CD8-positive, alpha-beta memory T cell (primary cell): ENCODE measurements at places on chromosomes 2 and 18.

DNA sequence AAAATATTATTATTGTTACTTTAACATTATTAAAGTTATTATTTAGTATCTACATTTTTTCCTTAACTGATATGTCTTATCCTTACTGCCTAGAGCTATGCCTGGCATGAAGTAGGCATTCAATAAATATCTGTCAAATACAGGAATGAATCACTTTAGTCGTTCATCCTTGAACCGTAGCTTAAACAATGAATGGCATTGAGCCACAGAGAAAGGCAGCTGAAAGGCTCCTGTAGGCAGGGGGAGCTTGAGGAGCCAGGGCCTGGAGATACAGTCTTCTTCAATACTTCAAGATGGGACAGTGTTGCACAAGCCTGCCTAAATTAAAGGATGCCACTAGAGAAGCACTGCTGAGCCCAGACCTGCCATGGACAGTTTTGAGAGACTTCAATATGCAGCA lies 22.5 kb downstream of the CYRIA start:
- no peak overlapping the region for H3K27ac ChIP-seq
- H3K4me1 ChIP-seq, result no peaks in the 10 kb centered on the region
- H3K4me3 ChIP-seq, result no peak overlapping the region
- H3K36me3 ChIP-seq, result no peaks in the 10 kb centered on the region
- no peak for DNase-seq

DNA sequence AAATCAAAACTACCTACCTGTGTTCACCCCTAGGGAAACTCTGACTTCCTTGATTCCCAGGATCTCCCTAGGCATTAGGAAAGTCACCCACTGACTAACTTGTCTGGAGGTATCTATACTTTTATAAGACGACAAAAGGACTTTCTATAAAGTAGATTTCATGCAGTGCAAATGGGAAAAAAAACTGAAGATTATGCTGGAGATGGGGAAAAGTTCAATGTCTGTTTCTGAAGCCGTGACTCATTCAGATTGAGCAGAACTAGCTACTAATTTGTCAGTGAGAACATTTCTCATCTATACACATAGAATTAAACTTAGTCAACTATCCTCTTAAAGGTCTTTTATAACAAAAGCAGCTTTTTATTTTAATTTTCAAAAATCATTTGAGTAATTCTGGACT lies 6.0 kb downstream of the SEPTIN10 start:
- no peaks in the 10 kb centered on the region for H3K4me1 ChIP-seq
- H3K36me3 ChIP-seq, result no peaks in the 10 kb centered on the region
- DNase-seq, result no peak
- H3K4me3 ChIP-seq, result no peak overlapping the region

GRCh38 chr18:13399511-13399910 lies 181.0 kb downstream of the LDLRAD4 start:
- no peak overlapping the region for H3K4me3 ChIP-seq
- H3K36me3 ChIP-seq, result no peaks in the 10 kb centered on the region
- H3K27ac ChIP-seq, result no peak overlapping the region
- H3K27me3 ChIP-seq, result no peaks in the 10 kb centered on the region

DNA sequence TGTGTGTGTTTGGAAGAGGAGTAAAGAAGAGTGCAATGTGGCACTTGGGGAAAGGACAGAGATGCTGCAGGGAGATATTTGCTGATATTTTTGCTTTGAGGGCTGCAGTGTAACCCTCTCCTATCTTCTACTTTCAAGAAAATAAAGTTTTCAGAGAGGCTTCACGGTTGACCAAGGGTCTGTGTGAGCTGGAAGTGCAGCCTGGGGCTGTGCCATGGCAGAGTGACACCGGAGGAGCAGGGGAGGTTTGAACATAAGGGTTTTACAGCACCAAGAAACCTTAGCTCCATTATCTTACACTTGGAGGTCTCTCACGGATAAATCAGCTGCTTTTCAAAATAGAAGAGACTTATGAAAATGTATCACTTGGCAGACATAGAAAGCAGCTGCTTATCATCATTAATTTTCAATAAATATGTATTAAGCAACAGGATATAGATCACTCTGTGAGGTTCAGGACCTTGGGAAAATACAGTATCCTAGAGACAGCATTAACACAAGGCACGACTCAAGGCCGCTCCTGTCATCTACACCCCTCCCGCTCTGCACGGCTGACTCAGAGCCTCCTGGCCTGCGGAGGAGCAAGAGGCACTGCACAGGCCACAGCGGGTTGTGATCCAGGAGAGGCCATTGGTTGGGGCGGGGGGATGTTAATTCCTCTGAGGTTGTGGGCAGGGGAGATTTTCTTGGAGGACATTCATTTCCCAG lies 127.8 kb downstream of the COPS8 start:
- no peaks in the 10 kb centered on the region for H3K36me3 ChIP-seq
- H3K4me3 ChIP-seq, result no peak overlapping the region
- no peaks in the 10 kb centered on the region for H3K27me3 ChIP-seq
- no peak overlapping the region for H3K27ac ChIP-seq
- no peaks in the 10 kb centered on the region for H3K4me1 ChIP-seq
- DNase-seq, result no peak

- H3K27me3 ChIP-seq, result no peaks in the 10 kb centered on the region
- no peaks in the 10 kb centered on the region for H3K36me3 ChIP-seq
- DNase-seq, result no peak
- no peak overlapping the region for H3K4me3 ChIP-seq
- no peak overlapping the region for H3K27ac ChIP-seq
Observed at GRCh38 chr2:152115952-152116351, 17.1 kb upstream of the CACNB4 start.

DNA sequence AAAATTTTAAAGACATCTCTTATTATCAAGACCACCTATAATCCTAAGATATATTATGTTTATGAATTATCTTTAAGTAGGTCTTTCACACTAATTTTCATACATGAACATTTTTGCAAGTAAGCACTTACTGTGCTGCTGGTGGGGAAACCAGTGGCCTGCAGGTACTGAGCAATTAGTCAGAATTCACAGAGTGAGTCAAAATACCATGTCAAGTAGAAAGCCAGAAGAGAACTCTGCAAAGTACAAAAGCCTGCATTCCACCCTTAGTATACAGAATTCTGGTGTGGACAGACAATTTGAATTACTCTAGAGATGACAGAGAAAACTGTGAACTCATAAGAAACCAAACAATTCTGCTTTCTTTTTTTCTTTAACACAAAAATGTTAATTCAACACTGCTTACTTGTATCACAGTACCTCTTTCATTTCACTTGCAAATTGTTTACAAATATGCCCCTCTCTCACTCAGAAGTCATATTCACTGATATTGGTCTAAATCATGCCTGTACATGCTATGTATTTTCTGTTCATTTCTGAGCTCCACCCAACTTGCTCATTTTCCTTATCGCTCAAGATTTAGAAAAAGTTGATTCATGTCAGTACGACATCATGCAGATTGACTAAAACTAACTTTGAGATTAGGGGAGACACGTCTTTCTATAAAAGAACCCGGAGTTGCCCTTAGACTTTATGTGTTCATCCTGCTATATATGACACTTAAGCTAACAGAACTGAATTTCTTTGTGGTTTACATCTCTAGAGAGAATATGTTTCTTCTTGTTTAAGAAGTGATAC lies 182.9 kb downstream of the IKZF2 start:
- no peak for DNase-seq
- no peaks in the 10 kb centered on the region for H3K27me3 ChIP-seq
- no peaks in the 10 kb centered on the region for H3K36me3 ChIP-seq
- no peaks in the 10 kb centered on the region for H3K4me1 ChIP-seq

GRCh38 chr2:43224131-43224570 lies 2.3 kb downstream of the ZFP36L2 start:
- H3K36me3 ChIP-seq, result peaks cover 46% of the 10 kb centered on the region
- H3K4me1 ChIP-seq, result peaks cover 27% of the 10 kb centered on the region
- peak overlapping the region; percentile 99 for H3K4me3 ChIP-seq
- peak overlapping the region; percentile 97 for H3K27ac ChIP-seq

- no peaks in the 10 kb centered on the region for H3K27me3 ChIP-seq
- H3K4me1 ChIP-seq, result no peaks in the 10 kb centered on the region
- H3K36me3 ChIP-seq, result no peaks in the 10 kb centered on the region
- H3K4me3 ChIP-seq, result no peak overlapping the region
- no peak for DNase-seq
Observed at GRCh38 chr2:43455296-43455695, 140.5 kb downstream of the THADA start.

GRCh38 chr18:48404716-48405507 lies 4.3 kb downstream of the ZBTB7C start:
- no peak overlapping the region for H3K27ac ChIP-seq
- no peaks in the 10 kb centered on the region for H3K4me1 ChIP-seq
- H3K27me3 ChIP-seq, result peaks cover 16% of the 10 kb centered on the region
- no peak for DNase-seq
- H3K36me3 ChIP-seq, result no peaks in the 10 kb centered on the region
- H3K4me3 ChIP-seq, result no peak overlapping the region

DNA sequence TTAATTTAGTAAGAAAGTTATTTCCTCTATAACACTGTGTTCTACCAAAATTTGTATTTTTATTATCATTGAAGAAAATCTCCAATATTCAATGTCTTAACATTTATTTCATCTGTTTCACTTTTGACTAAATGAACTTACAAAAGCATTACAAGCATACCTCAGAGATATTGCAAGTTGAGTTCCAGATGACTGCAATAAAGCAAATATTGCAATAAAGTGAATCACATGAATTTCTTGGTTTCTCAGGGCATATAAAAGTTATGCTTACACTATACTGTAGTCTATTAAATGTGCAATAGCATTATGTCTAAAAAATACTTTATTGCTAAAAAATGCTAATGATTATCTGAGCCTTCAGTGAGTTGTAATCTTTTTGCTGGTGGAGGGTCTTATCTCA lies 78.3 kb downstream of the TTC32 start:
- no peaks in the 10 kb centered on the region for H3K36me3 ChIP-seq
- H3K4me3 ChIP-seq, result no peak overlapping the region
- H3K27ac ChIP-seq, result no peak overlapping the region
- DNase-seq, result no peak
- H3K27me3 ChIP-seq, result no peaks in the 10 kb centered on the region

DNA sequence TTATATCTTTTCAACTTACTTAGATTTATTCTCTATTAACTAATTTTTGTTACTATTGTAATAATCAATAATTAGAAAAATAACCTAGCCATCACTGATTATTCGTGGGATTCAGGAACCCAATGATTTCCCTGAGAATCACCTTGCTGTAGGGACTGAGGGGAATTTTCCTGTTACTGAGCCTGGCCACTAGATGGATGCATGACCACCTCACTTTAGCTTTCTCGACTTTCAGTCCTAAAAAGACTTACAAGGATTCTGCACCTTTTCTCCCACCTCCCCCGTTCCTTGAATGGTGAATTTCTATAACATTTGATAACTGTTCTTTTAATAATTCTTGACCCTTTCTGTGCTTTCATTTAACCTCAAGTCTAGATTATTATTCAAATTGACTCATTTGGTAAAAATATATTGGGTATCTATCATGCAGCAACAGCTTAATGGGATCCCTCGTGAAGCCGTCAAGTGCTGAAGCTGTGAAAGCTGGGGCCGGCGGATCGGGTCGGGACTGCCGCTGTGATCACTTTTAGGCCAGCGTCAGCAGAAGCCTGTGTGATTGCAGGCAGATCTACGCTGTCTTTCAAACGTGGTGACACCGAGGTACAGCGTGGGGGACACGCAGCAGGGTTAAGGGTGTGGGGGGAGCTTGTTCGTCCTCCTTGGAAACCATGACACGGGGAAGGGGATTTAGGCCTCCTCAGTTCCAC lies 38.8 kb upstream of the TMEM18 start:
- no peaks in the 10 kb centered on the region for H3K27me3 ChIP-seq
- no peak overlapping the region for H3K4me3 ChIP-seq

DNA sequence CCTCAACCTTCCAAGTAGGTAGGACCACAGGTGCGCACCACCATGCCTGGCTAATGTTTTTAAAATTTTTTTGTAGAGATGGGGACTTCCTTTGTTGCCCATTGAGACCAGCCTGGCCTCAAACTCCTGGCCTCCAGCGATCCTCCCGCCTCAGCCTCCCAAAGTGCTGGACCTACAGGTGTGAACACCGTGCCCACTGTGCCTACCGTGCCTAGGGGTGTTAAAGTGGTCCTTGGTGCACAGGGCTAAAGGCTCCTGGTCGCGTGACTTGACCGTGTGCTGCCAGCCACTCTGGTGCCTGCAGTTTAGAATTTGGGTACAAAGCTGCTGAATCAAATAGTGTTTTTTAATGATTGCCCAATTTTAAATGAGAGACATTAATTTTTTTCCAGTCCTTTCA lies 51.0 kb upstream of the KCNG2 start:
- H3K27me3 ChIP-seq, result no peaks in the 10 kb centered on the region
- H3K4me3 ChIP-seq, result no peak overlapping the region
- no peaks in the 10 kb centered on the region for H3K4me1 ChIP-seq
- no peak for DNase-seq
- H3K36me3 ChIP-seq, result peaks cover 9% of the 10 kb centered on the region
- no peak overlapping the region for H3K27ac ChIP-seq

GRCh38 chr2:120066800-120067547 lies 54.1 kb downstream of the EPB41L5 start:
- no peaks in the 10 kb centered on the region for H3K4me1 ChIP-seq
- no peak overlapping the region for H3K4me3 ChIP-seq
- H3K27ac ChIP-seq, result no peak overlapping the region
- DNase-seq, result no peak

GRCh38 chr18:74281011-74281979 lies 10.5 kb downstream of the CYB5A start:
- peaks cover 10% of the 10 kb centered on the region for H3K4me1 ChIP-seq
- no peak for DNase-seq

GRCh38 chr2:216351172-216351925 lies 20.9 kb downstream of the MARCHF4 start:
- no peaks in the 10 kb centered on the region for H3K27me3 ChIP-seq
- H3K4me1 ChIP-seq, result peaks cover 71% of the 10 kb centered on the region
- peak overlapping the region; percentile 44 for H3K4me3 ChIP-seq
- H3K27ac ChIP-seq, result no peak overlapping the region
- DNase-seq, result no peak

DNA sequence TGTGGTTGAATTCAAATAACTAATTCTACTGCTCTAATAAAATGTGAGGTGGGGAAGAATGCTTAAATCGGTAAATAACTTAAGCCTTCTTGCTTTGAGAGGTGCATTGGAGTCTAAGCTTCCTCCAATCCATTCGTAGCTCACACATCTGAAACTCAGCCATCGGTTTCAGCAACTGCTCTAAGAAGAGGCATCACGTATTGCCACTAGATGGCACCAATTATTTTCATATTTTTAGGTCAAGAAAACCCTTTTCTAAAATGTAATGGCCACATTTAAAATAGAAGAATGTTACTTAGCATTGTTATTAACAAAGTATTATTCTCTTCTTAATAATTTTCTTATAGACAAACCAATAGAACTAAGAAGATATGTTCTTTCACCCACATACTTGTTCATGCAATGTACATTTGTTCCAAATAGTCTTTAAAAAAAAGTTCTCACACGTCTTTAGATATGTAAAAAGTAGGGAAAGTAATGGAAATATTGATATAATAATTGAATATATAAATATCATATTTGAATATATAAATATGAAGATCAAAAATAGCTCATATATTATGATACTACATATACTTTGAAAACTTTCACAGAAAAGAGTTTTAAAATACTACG lies 229.8 kb downstream of the CCDC178 start:
- no peaks in the 10 kb centered on the region for H3K4me1 ChIP-seq
- H3K36me3 ChIP-seq, result no peaks in the 10 kb centered on the region
- H3K27me3 ChIP-seq, result no peaks in the 10 kb centered on the region
- no peak for DNase-seq
- no peak overlapping the region for H3K27ac ChIP-seq
- no peak overlapping the region for H3K4me3 ChIP-seq
